ENCODE measurements at places on chromosomes 1 and 21. TPM values are rescaled to one million over a fixed set of nuclear protein-coding genes. Genes with fewer than 3 reads are reported as not detected.

GRCh38 chr1:8017495-8018197, 8.5 kb downstream of the ERRFI1 start:
- DNase-seq, result peak; percentile 55

DNA sequence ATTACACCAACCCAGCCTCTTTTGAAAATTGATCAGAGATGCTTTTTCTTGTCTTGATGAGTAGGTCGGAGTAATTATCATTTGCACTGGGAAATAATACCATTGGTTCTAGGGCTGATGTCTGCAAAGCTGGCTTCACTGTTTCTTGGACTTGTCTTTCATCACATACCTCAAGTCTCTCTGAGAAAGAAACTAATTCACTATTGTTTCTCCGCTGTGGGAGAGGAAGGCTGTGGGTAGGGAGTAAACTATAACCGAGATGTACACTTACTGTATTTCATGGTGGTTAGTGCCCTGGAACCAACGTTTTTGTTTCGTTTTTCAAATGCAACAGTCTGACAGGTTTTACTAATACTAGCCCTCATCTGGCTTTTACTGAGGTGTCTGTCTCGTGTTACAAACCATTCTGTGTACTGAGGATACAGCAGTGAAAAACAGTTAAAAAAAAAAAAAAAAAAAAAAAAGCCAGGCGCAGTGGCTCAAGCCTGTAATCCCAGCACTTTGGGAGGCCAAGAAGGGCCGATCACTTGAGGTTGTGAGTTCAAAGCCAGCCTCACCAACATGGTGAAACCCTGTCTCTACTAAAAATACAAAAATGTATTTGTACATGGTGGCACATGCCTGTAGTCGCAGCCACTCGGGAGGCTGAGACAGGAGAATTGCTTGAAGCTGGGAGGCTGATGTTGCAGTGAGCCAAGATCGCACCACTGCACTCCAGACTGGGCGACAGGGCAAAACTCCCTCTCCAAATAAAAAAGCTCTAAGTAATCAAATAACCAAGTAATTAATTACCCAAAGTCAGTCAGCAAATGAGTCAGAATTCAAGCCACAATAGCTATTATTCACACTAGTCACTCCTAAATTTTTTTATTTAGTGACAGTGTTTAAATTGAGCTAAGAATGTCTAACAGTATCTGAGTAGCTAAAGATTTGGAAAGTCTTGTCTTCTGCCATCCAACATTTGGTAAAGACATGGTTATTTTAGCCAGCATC, 23.3 kb downstream of the TOMM20 start:
- DNase-seq, result no peak

DNA sequence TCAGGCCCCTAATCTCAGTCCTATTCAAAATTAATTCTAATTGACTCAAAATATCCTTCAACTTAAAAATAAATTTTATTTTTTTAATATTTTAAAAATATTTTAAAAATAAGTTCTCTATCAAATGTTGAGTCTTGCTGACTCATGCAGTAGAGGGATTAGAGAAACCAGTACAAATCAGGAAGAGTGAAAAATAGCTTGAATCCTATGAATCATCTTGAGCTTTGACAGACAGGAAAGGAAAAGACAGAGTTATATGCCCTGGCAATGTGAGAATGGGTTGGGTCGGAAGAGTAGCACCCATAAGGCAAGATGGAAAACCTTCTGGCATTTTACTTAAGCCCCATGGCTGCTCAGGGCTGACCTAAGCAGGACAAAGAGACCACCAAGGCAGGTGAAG, 346.6 kb upstream of the RUNX1 start:
- DNase-seq, result no peak

Gene MTMR11
- total RNA-seq, result 3.6 TPM

Gene KRTAP12-4
- total RNA-seq, result not detected

- no peak for DNase-seq
Measured at GRCh38 chr1:159318784-159319551, 16.8 kb downstream of the FCER1A start.

Gene SDE2
- 9.0 TPM for total RNA-seq

Gene ARHGEF16
- 110 TPM for total RNA-seq

DNA sequence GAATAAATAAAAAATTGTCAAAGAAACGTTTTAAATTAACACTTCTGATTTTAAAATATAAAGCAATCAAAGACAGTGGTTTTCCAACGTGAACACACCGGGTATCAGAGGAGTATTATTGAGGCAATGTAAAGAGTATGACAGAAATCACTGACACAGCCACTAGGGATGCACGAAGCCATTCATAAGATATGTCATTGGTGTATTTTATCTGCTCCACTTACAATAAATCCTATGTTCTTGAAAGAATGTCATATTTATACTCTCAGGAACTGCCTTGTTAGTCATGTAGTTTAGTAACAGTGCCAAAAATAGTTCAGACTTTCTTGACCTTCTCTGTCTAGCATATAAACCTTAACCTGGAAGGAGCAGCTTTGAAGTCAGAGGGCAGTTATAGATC, 835.0 kb upstream of the NCAM2 start:
- DNase-seq, result no peak

DNA sequence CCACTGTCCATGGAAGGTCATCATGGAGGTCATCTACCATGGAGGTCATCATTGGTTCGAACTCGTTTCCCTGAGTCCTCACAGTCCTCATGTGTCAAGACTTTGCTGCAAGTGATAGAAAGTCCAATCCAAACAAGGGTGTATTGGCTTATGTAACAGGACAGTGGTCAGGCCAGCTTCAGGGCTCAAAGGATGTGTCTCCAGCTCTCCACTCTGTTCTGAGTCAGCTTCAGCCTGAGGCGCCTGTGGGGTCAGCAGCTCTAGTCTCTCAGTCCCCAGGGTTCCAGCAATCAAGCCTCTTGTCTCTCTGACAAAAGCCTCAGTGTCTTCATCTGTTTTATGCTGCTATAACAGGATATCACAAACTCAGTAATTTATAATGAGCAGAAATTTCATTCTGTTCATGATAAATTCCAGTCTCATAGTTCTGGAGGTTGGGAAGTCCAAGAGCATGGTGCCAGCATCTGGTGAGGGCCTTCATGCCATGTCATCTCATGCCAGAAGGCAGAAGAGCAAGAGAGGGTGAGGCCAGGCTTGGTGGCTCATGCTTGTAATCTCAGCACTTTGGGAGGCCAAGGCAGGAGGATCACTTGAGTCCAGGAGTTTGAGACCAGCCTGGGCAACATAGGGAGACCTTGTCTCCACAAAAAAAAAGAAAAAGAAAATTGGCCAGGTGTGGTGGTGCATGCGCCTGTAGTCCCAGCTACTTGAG, 19.5 kb downstream of the A3GALT2 start:
- DNase-seq, result no peak

DNA sequence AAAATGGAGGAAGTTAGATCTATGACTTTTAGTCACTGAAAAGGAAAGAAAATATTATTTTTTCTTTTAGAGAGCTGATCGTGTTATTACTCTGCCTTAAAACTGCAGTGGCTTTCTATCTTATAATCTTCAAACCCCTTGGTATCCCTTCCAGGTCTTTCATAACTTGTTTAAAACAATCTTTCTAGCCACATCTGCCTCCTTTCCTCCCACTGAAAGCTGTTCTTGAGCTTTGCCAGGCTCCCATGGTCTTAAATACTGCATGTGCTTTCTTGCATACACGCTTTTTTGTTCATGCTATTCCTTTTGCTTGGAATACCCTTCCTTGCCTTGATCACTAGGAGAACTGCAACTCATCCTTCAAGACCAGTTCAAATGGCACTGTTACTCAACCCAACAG, 65.9 kb upstream of the GADD45A start:
- DNase-seq, result no peak

DNA sequence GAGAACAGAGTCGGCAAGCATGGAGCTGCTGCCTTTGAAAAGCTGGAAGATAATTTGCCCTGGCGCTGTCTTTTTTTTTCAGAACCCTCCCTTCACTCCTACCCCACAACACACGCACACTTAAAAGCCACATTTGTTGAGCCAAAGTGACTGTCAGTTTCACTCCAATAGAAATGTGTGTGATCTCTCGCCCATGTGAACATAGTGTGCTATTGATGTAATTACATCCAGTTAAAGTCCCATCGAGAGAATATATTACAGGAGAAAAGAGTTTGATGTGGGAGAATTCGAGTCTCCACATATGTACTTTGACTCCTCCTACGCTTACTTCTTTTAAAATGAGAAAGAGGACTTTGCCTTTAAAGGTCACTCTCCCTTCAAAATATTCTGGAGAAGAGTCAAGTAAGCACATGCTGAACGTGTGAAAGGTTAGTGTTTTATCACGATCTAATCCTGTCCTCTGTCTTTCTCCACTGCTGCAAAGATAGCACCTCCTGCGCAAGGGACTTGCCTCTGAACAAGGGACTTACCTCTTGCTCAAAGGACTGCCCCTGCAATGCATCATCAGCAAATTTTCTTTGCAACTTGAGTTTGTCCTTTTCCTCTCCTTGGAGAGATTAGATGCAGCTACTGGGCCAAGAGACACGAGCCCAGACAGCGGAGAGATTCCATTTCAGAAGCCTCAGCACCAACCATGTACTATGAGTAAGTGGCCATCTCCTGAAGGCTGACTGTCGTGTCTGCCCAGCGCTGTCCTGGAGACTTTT, 613.9 kb downstream of the PTPRU start:
- no peak for DNase-seq

Gene TMEM52
- not detected for total RNA-seq

- no peak for DNase-seq
Measured at GRCh38 chr1:201260648-201261311, 22.5 kb upstream of the PKP1 start.

Gene AQP10
- total RNA-seq, result not detected

DNA sequence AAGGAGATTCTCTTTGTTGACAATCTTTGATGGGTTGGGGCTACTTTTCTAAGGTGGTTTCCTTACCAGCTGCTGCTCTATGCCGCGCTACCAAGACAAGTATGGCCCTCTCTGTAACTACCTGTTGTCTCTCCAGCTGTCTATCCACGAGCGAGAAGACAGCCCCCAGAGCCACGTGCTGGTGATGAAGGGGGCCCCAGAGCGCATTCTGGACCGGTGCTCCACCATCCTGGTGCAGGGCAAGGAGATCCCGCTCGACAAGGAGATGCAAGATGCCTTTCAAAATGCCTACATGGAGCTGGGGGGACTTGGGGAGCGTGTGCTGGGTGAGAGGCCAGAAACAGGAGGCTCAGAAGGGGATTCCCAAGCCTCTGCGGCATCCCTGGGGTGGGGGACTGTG, 14.4 kb downstream of the ATP1A2 start:
- DNase-seq, result no peak

Gene AMY2A
- total RNA-seq, result not detected

- DNase-seq, result peak; percentile 29
Measured at GRCh38 chr21:16534408-16535101, 804.8 kb downstream of the USP25 start.

Gene EVA1C
- total RNA-seq, result 142 TPM
